Breast epithelium (tissue), 4 donors: ENCODE measurements at places on chromosomes 12 and 14.

- DNase-seq = no peak
These were observed 18.5 kb downstream of the ELK3 start for GRCh38 chr12:96212456-96213375.

DNA sequence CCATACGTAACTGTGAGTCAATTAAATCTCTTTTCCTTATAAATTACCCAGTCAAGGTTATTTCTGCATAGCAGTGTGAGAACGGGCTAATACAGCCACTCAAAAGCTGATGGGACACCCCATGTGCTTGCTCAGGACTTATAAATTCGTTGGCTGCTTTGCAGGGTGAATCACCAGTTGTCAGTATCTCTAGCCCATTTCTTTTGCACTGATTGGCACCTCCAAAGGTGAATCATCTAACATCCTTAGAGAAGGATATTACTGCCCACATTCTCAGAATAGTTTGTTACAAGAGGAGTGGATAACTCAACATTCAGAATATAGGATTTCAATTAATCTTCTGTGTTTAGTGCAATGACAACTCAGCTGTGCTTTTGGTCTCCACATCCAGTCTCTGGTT lies 601.5 kb downstream of the KCNH5 start:
- DNase-seq = no peak

DNA sequence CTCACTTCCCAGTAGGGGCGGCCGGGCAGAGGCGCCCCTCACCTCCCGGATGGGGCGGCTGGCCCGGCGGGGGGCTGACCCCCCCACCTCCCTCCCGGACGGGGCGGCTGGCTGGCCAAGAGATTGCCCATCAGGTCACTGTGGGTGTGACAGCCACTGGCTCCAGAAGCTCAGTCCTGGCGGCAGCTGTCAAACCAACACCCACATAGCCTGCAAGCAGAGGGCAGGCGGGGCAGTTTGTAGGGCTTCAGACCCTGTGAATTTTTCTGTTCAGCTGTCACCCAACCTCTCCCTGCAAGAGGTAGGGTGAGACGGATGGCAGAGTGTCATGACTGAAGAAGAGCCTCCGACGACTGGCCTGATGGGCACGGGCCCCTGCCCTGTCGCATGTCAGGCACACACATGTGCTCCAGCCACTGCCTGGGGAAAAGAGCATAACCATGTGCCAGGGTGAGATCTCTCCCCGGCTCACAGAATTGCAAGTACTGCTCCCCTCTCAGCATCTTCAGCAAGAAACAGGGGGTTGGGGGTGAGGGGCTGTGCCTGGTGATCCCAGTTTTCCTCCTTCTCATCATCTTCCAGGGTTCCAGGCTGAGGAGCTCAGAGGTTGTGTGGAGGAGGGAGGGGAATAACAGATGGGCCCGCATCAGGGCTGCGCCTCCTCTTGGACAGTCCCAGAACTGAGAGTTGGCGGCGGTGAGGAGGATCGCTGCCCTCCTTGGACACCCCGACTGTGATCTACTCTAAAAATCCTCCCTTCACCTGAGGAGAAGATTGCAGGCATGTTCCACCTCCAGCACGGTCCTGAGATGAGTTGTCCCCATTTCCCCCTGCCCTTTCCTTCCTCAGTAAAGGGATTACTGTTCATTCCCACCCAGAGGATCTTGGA lies 11.2 kb upstream of the PRPH start:
- no peak for DNase-seq

- no peak for DNase-seq
These were observed 76.0 kb downstream of the ACACB start for GRCh38 chr12:109192358-109192757.

- no peak for DNase-seq
These were observed 147.4 kb downstream of the BCL11B start for GRCh38 chr14:99124482-99125105.

DNA sequence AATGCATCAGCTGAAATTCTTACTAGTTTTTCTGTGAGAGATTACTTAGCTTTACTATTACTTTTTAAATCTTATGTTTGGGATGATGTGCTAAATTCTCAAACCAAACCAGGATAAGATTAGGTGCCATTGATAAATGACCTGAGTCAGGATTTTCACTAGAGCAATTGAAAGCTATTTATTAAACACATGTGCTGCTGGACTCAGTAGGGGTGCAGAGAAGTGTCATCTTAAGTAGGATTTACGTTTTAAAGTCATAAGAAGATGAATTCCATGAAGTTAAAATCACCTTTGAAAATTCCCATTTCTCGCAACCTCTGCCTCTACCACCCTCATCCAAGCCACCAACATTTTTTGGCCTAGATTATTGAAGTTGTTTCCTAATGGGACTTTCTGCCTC lies 8.8 kb downstream of the TMEM263 start:
- no peak for DNase-seq
